Activated T-cell treated with anti-CD3 and anti-CD28 coated beads, Interleukin-2, amount 50 U/mL, for 72 hours (primary cell): ENCODE measurements at places on chromosomes 16 and 17. TPM values are rescaled to one million over a fixed set of nuclear protein-coding genes. Genes with fewer than 3 reads are reported as not detected.

DNA sequence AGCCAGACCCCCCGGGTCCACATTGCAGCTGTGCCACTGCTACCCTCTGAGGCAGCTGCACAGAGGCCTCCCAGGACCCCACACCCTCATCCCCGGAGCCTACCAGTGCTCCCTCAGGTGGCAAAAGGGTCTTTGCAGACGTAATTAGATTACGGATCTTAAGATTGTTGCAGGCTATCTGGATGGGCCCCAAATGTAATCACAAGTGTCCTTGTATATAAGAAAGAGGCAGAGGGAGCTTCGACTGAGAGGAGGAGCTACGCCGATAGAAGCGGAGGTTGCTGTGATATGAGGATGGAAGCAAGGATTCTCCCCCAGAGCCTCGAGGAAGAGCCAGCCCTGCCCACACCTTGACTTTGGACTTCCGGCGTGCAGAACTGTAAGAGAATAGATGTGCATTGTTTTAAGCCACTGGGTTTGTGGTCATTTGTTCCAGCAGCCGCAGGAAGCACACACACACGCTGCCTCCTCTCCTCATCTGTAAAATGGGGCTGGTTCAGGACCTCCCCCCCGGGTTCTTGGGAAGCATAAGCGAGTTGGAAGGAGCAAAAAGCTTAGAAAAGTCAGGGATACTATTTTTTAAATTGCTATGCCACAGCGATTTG is 10.5 kb upstream of the RAI1 start:
- H3K4me3 ChIP-seq = no peak overlapping the region
- H3K4me1 ChIP-seq = peaks cover 13% of the 10 kb centered on the region
- H3K36me3 ChIP-seq = no peaks in the 10 kb centered on the region
- H3K27me3 ChIP-seq = peaks cover 6% of the 10 kb centered on the region
- H3K27ac ChIP-seq = no peak overlapping the region
- no peak for DNase-seq

- no peak overlapping the region for H3K4me3 ChIP-seq
- H3K4me1 ChIP-seq = peaks cover 57% of the 10 kb centered on the region
- peak overlapping the region; percentile 33 for H3K27ac ChIP-seq
- no peaks in the 10 kb centered on the region for H3K27me3 ChIP-seq
Observed at GRCh38 chr16:11734025-11734652, 8.5 kb downstream of the TXNDC11 start.

DNA sequence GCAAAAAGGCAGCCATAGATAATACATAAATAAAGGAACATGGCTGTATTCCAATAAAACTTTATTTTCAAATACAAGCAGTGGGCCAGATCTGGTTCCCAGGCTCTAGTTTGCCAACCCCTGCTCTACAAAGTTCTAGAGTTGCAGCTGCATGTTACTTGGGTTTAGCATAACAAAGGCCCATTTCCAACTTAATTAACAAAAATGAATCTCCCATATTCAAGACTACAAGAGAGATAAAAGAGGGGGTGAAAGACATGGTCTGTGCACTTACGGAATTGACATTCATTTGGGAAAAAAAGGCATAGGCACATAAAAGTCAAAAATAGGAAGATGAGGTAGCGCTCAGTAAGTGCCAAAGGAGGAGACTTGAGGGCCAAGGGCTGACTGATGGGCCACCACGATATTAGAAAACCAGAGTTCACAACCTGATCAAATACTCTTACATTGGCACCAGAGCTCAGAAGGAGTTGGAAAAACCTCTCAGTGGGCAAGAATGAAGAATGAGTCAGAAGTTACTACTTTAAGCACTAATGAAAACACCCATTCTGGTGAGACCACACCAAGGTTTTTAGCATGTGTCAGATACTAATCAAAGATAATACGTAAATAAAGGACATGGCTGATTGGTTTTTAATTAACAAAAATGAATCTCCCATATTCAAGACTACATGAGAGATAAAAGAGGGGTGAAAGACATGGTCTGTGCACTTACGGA is 164.0 kb downstream of the VPS53 start:
- H3K4me3 ChIP-seq = peak overlapping the region; percentile 56
- peaks cover 20% of the 10 kb centered on the region for H3K4me1 ChIP-seq
- no peak for DNase-seq
- no peaks in the 10 kb centered on the region for H3K27me3 ChIP-seq

GRCh38 chr17:34156401-34156740 is 98.7 kb upstream of the CCL2 start:
- no peak overlapping the region for H3K4me3 ChIP-seq
- peaks cover 56% of the 10 kb centered on the region for H3K27me3 ChIP-seq
- H3K27ac ChIP-seq = no peak overlapping the region
- H3K4me1 ChIP-seq = peaks cover 16% of the 10 kb centered on the region
- no peak for DNase-seq

GRCh38 chr16:48903039-48903438 is 293.1 kb upstream of the N4BP1 start:
- no peak for DNase-seq
- no peaks in the 10 kb centered on the region for H3K4me1 ChIP-seq
- H3K36me3 ChIP-seq = no peaks in the 10 kb centered on the region

GRCh38 chr17:15267996-15268395 is 2.9 kb upstream of the PMP22 start:
- no peak overlapping the region for H3K27ac ChIP-seq
- H3K36me3 ChIP-seq = no peaks in the 10 kb centered on the region
- no peak for DNase-seq
- peaks cover 65% of the 10 kb centered on the region for H3K27me3 ChIP-seq
- H3K4me3 ChIP-seq = no peak overlapping the region
- peaks cover 7% of the 10 kb centered on the region for H3K4me1 ChIP-seq

GRCh38 chr17:48639136-48639535 is 13.0 kb upstream of the HOXB9 start:
- peaks cover 31% of the 10 kb centered on the region for H3K4me1 ChIP-seq
- no peak for DNase-seq
- H3K4me3 ChIP-seq = no peak overlapping the region
- no peak overlapping the region for H3K27ac ChIP-seq
- H3K27me3 ChIP-seq = peaks cover 98% of the 10 kb centered on the region

AANAT gene
- total RNA-seq = not detected

ADAP2 gene
- 1.8 TPM for total RNA-seq

PPM1E gene
- total RNA-seq = 0.07 TPM
